ENCODE measurements at places on chromosomes 7 and 10. TPM values are rescaled to one million over a fixed set of nuclear protein-coding genes. Genes with fewer than 3 reads are reported as not detected.

The ACTL6B gene
- polyA plus RNA-seq: not detected

The ZCWPW1 gene
- polyA plus RNA-seq: 0.89 TPM

DNA sequence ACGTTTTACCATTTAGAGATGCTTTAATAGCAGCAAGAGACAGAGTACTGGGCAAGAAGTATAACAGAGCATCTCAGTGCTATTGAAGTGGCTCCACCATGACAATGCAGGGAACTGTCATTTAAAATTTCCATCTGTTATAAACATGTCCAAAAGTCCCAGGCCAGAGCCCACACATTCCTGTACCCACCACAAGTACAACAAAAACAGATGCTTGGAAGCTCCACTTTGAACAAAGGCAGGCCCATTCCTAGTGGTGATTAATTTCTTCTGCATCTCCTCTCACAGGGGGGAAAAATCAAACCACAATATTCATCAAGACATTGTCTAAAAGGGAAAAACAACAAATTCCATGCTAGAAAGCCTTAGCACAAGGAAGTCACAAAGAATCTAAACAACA, 627.9 kb downstream of the PARD3 start:
- DNase-seq: no peak

- DNase-seq: no peak
These were observed 505.5 kb upstream of the PODXL start for GRCh38 chr7:132061937-132062336.

- DNase-seq: no peak
These were observed 119.3 kb downstream of the WDFY4 start for GRCh38 chr10:48803801-48804584.

The ARF5 gene
- 179 TPM for polyA plus RNA-seq

Measured in AG04450 (cell line).